ENCODE measurements at places on chromosomes 4 and X.

DNA sequence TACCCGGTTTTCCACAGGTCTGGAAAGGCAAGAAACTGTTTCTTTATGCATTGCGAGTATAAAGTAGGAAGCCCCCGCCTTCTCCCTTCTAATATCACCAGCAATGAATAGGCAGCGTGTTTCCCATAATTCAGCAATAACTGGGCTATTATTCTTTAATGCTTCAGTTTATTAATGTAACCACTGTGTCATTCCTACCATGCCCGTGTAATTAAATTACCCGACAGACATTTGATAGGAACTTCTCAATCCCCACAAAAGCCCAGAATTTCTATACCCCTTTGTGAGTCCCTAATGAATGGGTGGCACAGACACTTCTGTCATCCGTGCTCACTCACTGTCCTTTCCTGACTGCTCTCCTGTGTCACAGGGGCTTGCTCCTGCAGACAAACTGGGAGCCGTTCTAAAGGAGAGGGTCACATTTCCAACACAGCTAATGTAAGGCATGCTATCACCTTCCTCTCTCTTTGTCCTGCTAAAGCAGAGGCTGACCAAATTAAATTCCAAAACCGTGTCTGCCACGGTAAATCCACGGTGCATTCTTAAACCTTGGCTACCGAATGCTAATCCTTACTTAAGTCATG is 108.5 kb upstream of the MID1 start:
- no peak for DNase-seq

DNA sequence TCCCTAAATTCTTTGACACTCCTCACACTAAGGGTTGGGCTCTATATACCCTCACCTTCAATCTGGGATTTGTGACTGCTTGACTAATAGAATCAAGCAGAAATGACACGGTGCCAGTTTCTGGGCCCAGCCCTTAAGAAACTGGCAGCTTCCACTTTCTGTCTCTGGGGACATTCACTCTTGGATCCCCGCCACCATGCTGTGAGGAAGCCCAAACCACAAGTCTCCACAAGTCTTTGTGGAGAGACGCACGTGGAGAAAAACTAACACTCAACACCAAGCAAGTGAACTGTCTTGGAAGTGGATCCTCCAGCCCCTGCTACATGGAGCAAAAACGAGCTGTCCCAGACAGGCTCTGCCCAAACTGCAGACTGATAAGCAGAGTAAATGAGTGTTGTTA is 1.1 kb upstream of the EDNRA start:
- DNase-seq: peak; percentile 26

- DNase-seq: no peak
Measured at GRCh38 chr4:99402765-99403164, 32.4 kb downstream of the ADH7 start.

GRCh38 chr4:151013944-151014343 is 1.1 kb downstream of the LRBA start:
- no peak for DNase-seq

DNA sequence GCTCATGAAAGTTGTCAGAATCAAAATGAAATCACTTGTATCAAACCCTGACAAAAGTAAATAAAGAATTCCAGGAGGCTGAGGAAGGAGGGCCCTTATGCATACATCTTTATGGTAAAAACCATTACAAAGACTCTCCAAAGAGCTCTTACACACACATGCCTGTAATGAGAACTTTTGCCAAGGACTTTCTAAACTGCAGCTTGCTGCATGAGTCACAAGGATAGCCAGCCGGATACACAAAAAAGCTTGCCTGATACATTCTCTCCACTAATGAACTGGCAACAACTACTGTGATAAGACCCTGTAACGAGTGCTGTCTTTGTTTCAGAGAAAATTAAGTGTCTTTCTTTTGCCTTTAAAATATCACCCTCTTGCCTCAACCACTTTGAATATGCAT is 618.1 kb downstream of the PPP4R3C start:
- peak; percentile 10 for DNase-seq

DNA sequence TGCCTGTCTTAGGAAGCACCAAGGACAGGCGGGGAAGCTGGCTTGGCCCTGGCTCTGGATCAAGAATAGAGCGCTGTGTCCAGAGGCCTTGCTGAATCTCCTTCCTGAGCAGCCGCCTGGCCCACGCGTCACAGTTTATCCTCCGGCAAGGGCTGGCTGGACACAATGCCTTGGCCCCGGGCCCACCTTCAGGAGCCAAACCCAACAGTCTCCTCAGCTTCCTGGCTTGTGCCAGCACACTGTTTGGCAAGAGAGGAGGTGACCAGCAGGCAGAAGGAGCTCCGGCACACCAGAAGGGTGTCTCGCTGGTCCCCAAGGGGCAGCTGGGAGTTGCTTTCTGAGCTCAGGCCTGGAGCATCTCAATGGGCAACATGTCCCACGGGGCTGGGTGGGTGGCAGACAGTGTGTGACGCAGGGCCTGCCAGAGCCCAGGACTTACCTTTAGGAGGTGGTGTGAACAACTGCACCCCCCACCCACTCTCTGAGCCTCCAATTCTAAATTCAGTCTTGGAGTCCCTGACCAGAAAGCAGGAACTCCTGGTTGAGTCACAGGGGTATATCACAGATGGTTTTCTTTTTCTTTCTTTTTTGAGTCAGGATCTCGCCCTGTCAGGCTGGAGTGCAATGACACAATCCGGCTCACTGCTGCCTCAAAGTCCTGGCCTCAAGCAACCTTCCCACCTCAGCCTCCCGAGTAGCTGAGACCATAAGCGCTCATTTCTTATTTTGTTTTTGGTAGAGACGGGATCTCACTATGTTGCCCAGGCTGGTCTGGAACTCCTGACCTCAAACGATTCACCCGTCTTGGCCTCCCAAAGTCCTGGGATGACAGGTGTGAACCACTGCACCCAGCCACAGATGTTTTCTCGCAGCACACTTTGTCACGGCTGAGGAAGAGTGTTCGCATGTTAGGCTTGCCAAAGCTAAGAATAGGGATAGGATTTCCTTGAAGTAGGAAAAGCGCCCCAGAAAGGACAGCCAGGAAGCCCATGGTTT is 361.2 kb downstream of the BCOR start:
- peak; percentile 66 for DNase-seq

DNA sequence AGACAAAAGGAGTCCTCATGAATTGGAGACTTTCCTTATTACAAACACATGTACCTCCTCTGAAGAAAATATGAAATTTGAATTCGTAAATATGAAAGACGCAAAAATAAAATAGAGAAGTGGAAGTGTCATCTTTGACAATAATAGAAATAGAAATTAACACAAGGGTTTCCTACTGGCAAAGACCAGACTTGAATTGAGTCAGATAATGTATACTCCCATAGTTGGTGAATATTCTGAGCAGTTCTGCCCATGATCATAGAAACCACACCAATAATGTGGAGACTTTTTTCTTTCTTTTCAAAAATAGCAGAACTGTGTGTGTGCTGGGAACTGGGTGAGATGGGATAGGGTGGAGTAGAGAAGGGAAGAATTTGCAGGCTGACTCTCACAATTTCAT is 277.7 kb upstream of the TET2 start:
- DNase-seq: no peak

GRCh38 chr4:168731006-168731636 is 234.3 kb downstream of the PALLD start:
- DNase-seq: no peak

All from NCI-H446 treated with DMSO at 0.1 percent for 48 hours (cell line).